Activated naive CD8-positive, alpha-beta T cell treated with anti-CD3 and anti-CD28 coated beads, Interleukin-2, amount 10 ng/mL, durations not matched to agents 7 days and 5 days (primary cell): ENCODE measurements at places on chromosomes 3 and 15. TPM values are rescaled to one million over a fixed set of nuclear protein-coding genes. Genes with fewer than 3 reads are reported as not detected.
A peak's percentile ranks its signal among the peaks of the same experiment; 100 is the strongest.

Gene FAH
- total RNA-seq: 34.6 TPM

DNA sequence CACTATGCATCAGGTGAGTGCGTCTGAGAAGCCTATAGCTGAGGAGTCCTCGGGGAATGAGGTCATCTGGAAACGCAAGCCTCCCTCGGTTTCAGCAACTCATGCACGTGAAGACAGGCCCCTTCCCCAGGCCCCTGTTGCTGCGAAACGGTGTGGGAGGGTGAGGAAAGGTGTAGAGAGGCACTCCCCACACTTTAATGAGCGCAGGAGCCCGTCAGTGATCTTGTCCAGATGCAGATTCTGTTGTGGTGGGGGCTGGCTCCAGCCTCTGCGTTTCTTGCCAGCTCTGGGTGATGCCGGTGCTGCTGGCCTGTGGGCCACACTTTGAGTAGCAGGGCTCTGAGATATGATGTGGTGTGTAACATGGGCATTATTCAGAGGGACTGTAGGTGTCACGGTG lies 38.6 kb upstream of the LACTB start:
- H3K4me3 ChIP-seq: no peak overlapping the region
- DNase-seq: no peak
- H3K36me3 ChIP-seq: no peaks in the 10 kb centered on the region
- no peak overlapping the region for H3K27ac ChIP-seq
- H3K27me3 ChIP-seq: peaks cover 8% of the 10 kb centered on the region
- no peaks in the 10 kb centered on the region for H3K4me1 ChIP-seq

- no peaks in the 10 kb centered on the region for H3K4me1 ChIP-seq
- DNase-seq: no peak
- H3K27ac ChIP-seq: no peak overlapping the region
- H3K36me3 ChIP-seq: no peaks in the 10 kb centered on the region
- no peak overlapping the region for H3K4me3 ChIP-seq
These were observed 157.1 kb upstream of the TMC3 start for GRCh38 chr15:81531109-81531592.

GRCh38 chr3:17054301-17054981 lies 169.7 kb downstream of the PLCL2 start:
- no peak overlapping the region for H3K27ac ChIP-seq
- no peak for DNase-seq
- H3K4me3 ChIP-seq: no peak overlapping the region
- H3K4me1 ChIP-seq: peaks cover 21% of the 10 kb centered on the region
- no peaks in the 10 kb centered on the region for H3K27me3 ChIP-seq

Gene SRPRB
- total RNA-seq: 39.3 TPM

- DNase-seq: no peak
- H3K4me3 ChIP-seq: no peak overlapping the region
- no peaks in the 10 kb centered on the region for H3K27me3 ChIP-seq
- no peaks in the 10 kb centered on the region for H3K4me1 ChIP-seq
- H3K27ac ChIP-seq: no peak overlapping the region
- H3K36me3 ChIP-seq: peaks cover 2% of the 10 kb centered on the region
These were observed 138.3 kb upstream of the UBP1 start for GRCh38 chr3:33578325-33579177.

DNA sequence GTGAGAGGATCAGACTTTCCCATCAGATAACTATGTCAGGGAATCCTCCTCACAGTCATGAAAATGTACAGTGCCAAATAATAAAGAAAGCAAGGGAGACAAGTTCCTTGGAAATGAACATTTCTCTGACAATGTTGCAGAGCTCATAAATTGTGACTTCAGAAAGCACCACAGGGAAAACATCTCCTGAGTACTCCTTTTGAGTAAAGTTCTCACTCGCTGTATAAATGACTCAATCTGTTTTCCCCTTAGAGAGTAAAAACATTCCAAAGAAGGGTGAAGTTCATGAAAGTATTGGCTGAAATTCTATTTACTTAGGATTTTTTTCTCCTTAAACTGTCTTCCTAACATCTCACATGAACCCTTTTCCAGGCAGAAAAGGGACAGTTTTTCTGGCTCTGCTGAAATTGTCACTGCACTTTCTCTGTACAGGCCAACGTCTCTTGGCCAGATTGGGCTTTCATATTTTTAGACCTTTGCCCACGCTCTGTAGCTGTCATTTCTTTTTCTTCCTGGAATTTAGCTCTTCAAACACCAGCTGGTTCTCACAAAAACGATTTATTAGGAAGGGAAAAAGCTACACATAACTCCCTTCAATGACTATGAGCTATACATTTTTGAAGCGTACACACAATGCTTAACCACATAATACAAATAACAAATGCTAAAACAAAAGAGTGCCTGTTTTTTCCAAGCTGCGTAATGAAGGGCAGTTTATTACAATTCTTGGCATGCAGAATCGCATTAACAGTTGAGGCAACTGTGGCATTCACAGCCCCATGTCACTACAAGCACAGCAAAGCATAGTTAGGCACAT lies 216.1 kb downstream of the ATP8B4 start:
- no peak overlapping the region for H3K27ac ChIP-seq
- H3K4me3 ChIP-seq: no peak overlapping the region
- H3K4me1 ChIP-seq: no peaks in the 10 kb centered on the region
- peaks cover 6% of the 10 kb centered on the region for H3K27me3 ChIP-seq

- peaks cover 2% of the 10 kb centered on the region for H3K36me3 ChIP-seq
- no peak for DNase-seq
- H3K4me3 ChIP-seq: no peak overlapping the region
- H3K27me3 ChIP-seq: no peaks in the 10 kb centered on the region
- no peak overlapping the region for H3K27ac ChIP-seq
These were observed 236.6 kb downstream of the TBC1D5 start for GRCh38 chr3:17505856-17506255.

DNA sequence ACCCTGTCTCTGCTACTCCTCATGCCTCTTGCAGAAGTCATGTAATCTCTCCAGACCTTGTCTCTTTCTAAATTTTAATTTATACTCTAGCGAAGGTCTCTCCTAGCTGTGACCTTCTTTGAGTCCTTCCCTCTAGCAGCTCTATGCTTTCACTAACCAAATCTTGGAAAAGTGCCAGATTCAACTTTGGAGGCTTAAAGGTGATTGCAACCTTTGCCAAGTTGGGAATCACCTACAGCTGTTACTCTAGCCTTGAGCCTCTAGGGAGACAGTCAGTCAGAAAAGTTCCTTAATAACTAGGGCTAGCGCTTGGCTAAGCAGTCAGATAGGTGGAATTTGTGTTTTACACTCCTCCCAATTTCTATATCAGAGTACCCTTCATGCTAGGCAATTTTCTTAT lies 46.1 kb upstream of the ABI3BP start:
- H3K4me3 ChIP-seq: no peak overlapping the region
- H3K27me3 ChIP-seq: peaks cover 7% of the 10 kb centered on the region
- no peak overlapping the region for H3K27ac ChIP-seq

Gene CELF6
- 2.2 TPM for total RNA-seq

Gene GPR149
- total RNA-seq: not detected

GRCh38 chr3:17985658-17986347 lies 243.4 kb upstream of the TBC1D5 start:
- H3K27ac ChIP-seq: no peak overlapping the region
- H3K36me3 ChIP-seq: peaks cover 3% of the 10 kb centered on the region
- H3K4me3 ChIP-seq: no peak overlapping the region
- DNase-seq: no peak

DNA sequence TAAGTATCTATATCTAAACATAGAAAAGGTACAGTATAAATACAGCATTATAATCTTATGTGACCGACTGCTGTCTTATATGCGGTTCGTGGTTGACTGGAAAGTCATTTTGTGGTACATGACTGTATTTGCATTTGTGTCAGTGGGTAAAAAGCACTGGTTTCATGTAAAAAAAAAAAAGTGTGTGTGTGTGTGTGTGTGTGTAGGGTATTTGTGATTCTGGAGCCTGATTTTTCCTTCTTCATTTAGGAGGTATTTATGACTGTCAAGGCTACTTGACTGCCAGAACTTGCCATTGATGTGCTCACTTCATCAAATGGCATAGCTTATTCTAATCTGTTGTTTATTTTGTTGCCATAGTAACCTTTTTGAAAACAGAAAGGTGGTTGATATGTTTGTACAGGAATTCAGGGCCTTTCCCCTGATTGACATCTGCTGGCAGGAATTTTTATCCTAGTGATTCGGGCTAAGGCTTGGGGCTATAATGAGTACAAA lies 63.2 kb downstream of the AKAP13 start:
- peak overlapping the region; percentile 27 for H3K27ac ChIP-seq
- no peaks in the 10 kb centered on the region for H3K27me3 ChIP-seq
- peaks cover 22% of the 10 kb centered on the region for H3K4me1 ChIP-seq

GRCh38 chr3:50862221-50862620 lies 187.5 kb downstream of the DOCK3 start:
- H3K4me3 ChIP-seq: no peak overlapping the region
- no peaks in the 10 kb centered on the region for H3K4me1 ChIP-seq
- no peak for DNase-seq
- no peak overlapping the region for H3K27ac ChIP-seq
- peaks cover 11% of the 10 kb centered on the region for H3K27me3 ChIP-seq

- H3K27me3 ChIP-seq: no peaks in the 10 kb centered on the region
- H3K36me3 ChIP-seq: peaks cover 10% of the 10 kb centered on the region
- DNase-seq: no peak
- H3K4me3 ChIP-seq: no peak overlapping the region
- no peak overlapping the region for H3K27ac ChIP-seq
These were observed 73.0 kb downstream of the ATP10A start for GRCh38 chr15:25790000-25790660.

Gene KCNH8
- not detected for total RNA-seq

DNA sequence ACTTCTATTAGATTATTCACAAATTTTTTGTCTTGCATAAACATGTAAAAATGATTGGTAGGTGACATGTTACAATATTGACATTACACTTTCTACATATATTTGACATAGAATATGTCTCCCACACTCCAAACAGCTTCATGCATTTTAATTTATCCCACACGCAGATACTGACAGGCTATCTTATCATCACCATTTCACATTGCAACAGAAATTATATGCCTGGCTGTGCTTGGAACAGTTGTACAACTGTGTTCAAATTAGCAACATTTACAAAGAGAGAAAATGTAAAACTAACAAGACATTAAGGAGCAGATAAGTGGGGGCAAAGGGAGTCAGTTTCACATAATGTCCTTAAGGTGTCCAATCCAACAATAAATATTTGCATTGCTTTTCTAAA lies 1208.5 kb downstream of the NSUN3 start:
- H3K27ac ChIP-seq: no peak overlapping the region
- no peaks in the 10 kb centered on the region for H3K36me3 ChIP-seq
- no peaks in the 10 kb centered on the region for H3K27me3 ChIP-seq
- no peak overlapping the region for H3K4me3 ChIP-seq
- H3K4me1 ChIP-seq: no peaks in the 10 kb centered on the region

DNA sequence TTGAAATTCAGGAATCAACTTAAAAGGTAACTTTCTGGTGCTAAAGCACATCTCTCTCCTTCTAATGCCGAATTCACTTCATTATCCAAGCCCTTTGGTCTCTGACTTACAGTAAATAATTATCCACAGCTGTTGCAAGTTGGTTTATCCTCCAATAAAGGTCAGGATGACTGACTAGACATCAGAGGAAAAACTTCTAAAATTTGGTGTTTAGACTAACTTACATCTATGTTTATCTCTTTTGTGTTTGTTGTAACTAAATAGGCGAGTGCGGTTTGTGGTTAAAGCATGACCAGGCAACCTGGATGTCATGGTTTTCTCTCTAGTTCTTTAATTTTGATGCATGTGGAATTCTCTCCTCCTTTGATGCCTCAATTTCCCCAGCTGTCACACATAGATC lies 237.4 kb upstream of the LRTM1 start:
- no peaks in the 10 kb centered on the region for H3K36me3 ChIP-seq
- DNase-seq: no peak
- H3K27me3 ChIP-seq: no peaks in the 10 kb centered on the region
- H3K4me3 ChIP-seq: no peak overlapping the region
- H3K27ac ChIP-seq: no peak overlapping the region

Gene CD276
- 0.71 TPM for total RNA-seq
